ENCODE measurements at places on chromosomes 1 and 21.

- DNase-seq = no peak
Observed at GRCh38 chr1:201503397-201504176, 3.3 kb downstream of the CSRP1 start.

DNA sequence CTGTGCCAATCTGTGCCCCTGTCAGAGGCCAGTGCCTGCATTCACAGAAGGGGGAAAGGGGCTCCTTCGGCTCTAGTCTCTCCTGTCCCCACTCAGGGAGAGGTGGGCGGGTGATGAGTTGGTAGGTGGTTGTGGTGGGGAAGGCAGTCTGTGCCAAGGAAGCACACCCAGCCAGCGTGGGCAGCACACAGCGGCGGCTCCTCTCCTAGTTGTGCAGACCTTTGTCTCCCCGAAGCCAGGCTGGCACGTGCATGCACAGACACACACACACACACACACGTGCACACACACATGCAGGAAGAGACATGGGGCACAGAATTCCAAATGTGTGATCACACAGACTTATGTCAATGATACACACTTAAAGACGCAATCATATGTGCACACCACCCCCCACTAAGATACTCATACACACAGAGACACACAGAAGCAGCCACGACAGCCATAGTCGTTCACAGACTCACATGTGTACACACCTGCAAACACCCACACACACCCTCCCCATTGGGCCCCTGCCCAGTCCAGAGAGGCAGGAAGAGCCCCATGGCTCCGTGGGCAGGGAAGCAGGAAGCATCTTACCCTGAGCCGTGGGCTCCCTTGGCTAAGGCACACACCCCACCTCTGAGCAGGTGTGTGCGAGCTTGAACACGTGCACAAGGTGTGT, 16.4 kb downstream of the RIMS3 start:
- DNase-seq = no peak

GRCh38 chr1:121471523-121471922, 286.7 kb downstream of the SRGAP2C start:
- no peak for DNase-seq

- DNase-seq = no peak
Observed at GRCh38 chr1:236257216-236257615, 24.5 kb downstream of the ERO1B start.

GRCh38 chr1:25476186-25477097, 45.7 kb downstream of the MACO1 start:
- DNase-seq = no peak

DNA sequence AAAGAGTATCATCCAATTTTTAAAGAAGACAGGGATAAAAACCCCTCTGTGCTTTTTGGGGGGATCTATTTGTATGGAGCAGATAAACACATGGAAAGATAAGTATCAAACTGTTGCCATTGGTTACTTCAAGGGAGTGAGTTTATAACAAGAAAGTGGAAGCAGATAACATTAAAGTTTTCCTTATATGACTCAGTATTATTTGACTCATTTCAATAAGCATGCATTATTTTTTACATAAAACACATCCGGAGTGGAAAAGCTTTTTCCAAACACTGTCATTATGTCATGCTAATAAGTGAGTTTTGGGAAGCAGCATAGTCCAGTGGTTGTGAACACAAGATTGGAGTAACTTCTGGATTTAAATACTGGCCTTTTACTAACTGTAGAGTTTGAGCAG, 452.2 kb downstream of the LTN1 start:
- no peak for DNase-seq

GRCh38 chr1:118429856-118430255, 244.8 kb upstream of the SPAG17 start:
- DNase-seq = no peak

- DNase-seq = no peak
Observed at GRCh38 chr1:21668951-21669257, 253 bp downstream of the RAP1GAP start.
